ENCODE measurements at places on chromosomes 6 and 20. TPM values are rescaled to one million over a fixed set of nuclear protein-coding genes. Genes with fewer than 3 reads are reported as not detected.
A peak's percentile ranks its signal among the peaks of the same experiment; 100 is the strongest.

DNA sequence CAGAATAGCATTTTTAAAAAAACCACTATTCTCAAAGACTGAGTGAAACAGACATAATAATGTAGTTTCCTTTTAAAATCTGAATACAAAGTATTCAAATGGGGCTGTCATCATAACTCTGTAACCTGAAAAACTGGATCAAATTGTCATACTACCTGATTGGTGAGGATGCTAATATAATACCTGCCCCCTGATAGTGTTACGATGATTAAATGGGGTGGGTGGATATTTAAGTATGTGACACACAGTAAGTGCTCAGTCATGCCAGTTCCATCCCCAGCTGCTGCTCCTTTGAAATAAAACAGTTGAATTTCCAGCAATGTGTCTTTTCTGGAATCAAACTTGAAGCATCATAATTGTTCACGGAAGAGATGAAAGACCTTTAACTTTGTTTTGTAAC is 8.9 kb downstream of the HTR1B start:
- DNase-seq = no peak

The KCNQ2 gene
- not detected for total RNA-seq

GRCh38 chr6:42075159-42075838 is 25.0 kb downstream of the TAF8 start:
- DNase-seq = peak; percentile 80

- no peak for DNase-seq
Measured at GRCh38 chr6:47157063-47157462, 114.9 kb upstream of the ADGRF1 start.

DNA sequence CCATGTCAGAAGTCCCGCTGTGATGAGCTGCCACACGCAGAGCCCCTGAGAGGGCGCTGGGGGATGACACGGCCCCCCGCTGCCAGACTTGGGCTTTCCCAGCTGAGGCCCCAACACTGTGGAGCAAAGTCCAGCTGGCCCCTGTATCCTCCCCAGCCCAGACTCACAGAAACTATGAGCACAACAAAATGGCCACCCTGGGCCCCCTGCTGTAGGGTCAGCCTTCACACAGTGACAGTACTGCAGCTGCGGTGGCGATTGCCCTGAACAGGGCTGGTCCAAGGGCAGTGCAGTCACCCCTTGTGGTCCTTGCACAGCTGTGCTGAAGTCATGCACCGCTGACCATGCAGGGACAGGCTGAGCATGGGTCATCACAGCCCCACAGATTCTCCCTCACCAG is 78.2 kb upstream of the CST7 start:
- DNase-seq = no peak

All from fibroblast of the aortic adventitia (primary cell).